ENCODE measurements at places on chromosomes 1 and 21. TPM values are rescaled to one million over a fixed set of nuclear protein-coding genes. Genes with fewer than 3 reads are reported as not detected.

Gene SPRR2G
- not detected for total RNA-seq

Gene ATP1A4
- not detected for total RNA-seq

Gene NBPF11
- total RNA-seq: 8.7 TPM

Gene OR2T2
- not detected for total RNA-seq

Gene SPRR2E
- total RNA-seq: not detected
